Stimulated activated CD8-positive, alpha-beta memory T cell treated with anti-CD3 and anti-CD28 coated beads, Interleukin-4, amount 100 ng/mL, for 1 hour (primary cell): ENCODE measurements at places on chromosomes 7 and 10.

- no peak for DNase-seq
These were observed 60.4 kb downstream of the MEOX2 start for GRCh38 chr7:15626041-15626440.

GRCh38 chr10:79336276-79336675 lies 11.0 kb upstream of the PPIF start:
- DNase-seq: no peak

DNA sequence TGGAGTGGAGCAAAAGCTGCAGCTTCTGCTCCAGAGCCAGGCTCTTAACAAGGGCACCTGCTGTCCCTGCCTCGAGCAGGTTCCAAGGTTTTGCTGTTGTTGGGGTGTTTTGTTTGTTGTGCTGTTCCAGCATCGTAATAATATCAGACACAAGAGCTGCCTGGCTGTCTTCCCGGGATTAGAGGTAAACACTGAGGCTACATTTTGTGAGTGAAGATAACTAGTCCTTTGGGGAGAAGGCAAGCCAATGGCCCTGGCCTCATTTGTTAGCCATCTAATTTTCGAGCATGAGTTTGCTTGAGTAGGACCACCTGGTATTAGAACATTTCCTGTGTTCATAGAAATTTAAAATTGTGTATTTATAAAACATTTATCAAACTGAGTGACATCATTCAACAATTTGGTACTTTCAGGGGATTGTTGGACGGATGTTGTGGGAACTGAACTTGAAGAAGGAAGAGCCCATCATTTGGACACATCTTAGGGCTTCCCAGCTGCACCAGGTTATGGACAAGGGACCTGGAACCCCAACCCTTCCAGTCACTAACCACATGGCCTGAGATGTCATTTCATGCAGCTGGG lies 555.0 kb downstream of the TNS3 start:
- DNase-seq: no peak

- DNase-seq: no peak
These were observed 162.6 kb upstream of the AKR1E2 start for GRCh38 chr10:4663162-4663992.

- DNase-seq: no peak
These were observed 76.5 kb downstream of the BMPER start for GRCh38 chr7:33981671-33982424.

DNA sequence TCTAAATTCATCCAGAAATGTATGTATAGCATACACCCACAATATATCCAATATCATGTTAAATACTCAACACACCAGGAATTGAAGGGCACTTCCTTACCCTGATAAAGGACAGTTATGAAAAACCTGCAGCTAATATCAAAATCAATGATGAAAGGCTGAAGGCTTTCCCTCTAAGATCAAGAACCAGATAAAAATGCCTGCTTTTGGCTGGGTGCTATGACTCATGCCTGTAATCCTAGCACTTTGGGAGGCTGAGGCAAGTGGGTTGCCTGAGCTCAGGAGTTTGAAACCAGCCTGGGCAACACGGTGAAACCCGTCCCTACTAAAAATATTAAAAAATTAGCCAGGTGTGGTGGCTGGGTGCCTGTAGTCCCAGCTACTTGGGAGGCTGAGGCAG lies 21.6 kb upstream of the UPP1 start:
- DNase-seq: no peak

DNA sequence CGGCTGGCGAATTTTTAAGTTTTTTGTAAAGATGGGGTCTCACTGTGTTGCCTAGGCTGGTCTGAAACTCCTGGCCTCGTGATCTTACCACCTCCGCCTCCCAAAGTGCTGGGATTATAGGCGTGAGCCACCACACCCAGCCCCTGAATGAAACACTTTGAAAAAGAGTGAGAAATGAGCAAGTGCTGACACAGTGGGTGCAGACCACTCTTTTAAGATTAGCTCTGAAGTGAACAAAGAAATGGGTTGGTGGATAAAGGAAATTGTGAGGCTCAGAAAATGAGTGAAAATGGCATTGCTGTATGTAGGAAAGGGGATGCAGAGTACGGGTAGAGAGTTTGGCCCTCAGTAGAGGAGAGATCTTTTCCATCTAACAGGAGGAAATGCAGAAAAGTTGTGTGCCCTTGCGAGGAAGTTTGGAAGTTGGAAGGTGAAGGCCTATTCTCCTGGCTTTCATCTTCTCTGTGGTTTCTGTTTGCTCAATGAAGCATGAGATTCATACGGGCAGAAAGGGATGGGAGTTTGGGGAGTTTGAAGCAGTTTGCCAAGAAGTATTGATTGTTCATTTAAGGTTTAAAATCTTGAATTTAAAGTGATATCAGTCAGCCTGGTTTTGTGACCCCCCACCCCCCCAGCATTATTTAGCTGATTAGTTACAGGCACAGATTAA lies 11.0 kb downstream of the MAPK8 start:
- no peak for DNase-seq

- peak; percentile 21 for DNase-seq
These were observed at the start of gene RAB19 for GRCh38 chr7:140403878-140404564. Gene RAB19, plus strand, starts transcription at chr7:140404058. Its CDS starts 3,589 bp downstream, at chr7:140407647.

DNA sequence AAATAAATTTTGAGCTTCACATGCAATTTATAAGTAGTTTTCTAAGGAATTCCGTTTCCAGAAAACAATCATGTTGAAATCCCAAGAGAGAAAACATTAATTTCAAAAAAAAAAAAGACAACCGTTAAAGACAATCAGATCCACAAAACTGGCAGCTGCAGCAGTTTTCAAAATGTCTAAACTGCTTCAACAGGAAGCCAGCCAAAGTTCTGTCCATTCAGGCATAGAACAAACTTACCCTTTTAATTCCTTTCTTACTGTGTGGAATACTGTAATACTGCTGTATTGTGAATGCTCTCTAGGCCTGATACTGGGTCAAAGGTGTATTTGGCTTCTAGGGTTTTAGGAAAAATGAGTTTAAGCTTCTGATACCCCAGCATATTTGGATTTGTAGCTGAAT lies 31.6 kb downstream of the HOXA1 start:
- no peak for DNase-seq

- no peak for DNase-seq
These were observed 137.7 kb upstream of the PFKP start for GRCh38 chr10:2929480-2930258.

GRCh38 chr10:95394161-95394880 lies 103.5 kb upstream of the PDLIM1 start:
- DNase-seq: no peak

- DNase-seq: no peak
These were observed 142.3 kb upstream of the PCLO start for GRCh38 chr7:83305027-83305426.

DNA sequence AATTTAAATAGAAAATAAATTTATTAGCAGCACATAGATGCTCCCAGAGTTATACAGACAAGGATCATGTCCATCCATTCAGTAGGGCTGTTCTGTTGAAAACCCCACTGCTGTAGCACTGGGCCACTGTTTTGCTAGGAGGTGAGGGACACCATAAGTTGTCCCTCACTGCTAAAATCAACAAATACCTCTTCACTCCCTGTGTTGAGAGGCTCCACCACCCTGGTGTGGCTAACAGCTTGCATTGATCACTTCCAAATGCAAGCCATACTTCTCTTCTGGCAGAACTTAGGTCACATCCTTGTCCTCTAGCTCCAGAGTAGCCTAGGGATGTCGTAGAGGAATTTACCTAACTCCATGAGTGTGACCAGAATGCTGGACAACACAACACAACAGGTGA lies 55.4 kb downstream of the MDFIC start:
- DNase-seq: no peak

DNA sequence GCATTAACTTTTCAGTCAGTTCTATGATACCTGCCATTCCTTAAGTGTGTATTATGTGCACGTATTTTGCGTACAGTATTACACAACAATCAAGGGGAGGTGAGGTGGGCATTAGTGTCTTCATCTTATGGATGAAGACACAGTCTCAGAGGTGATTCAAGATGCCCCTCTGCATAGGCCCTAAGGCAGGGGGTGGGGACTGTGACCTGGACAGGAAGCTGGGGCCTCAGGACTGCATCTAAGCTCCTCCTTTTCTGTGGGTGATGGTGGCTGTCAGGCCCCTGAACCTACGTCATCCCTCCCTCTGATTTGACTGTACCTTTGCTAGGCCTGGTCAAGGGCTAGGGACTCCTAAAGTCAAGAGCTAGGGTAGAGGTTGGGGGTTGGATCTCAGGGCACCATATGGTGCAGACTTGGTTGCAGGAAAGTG lies 38.9 kb downstream of the HK1 start:
- no peak for DNase-seq

- DNase-seq: no peak
These were observed 81.0 kb downstream of the CNOT4 start for GRCh38 chr7:135428879-135429278.

DNA sequence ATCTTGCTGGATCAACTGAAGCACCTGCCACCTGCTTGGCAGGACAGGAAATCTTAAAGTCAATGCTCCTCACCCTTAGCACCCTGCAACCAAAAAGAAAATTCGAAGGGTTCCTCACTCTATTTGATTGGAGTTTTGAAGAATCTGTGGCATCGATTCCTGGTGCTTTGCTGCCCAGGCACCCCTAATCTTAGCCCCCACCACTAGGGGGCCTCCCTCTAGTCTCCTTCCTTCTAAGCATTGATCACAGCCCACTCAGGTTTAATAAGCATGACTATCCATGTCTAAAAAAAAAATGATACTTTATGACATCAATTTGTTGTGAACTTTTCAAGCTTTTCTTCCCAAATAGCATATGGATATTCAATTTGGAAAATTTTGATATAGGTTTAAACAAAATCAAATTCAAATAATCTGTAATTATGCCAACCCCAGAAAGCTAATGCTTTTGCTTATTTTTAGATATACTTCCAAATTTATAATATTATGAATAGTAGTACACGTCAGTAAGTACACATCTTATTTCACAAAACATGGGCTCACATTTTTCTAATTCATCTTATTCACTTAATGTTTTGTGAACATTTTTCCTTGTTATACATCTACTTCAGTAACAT lies 45.3 kb downstream of the NRG3 start:
- DNase-seq: no peak

DNA sequence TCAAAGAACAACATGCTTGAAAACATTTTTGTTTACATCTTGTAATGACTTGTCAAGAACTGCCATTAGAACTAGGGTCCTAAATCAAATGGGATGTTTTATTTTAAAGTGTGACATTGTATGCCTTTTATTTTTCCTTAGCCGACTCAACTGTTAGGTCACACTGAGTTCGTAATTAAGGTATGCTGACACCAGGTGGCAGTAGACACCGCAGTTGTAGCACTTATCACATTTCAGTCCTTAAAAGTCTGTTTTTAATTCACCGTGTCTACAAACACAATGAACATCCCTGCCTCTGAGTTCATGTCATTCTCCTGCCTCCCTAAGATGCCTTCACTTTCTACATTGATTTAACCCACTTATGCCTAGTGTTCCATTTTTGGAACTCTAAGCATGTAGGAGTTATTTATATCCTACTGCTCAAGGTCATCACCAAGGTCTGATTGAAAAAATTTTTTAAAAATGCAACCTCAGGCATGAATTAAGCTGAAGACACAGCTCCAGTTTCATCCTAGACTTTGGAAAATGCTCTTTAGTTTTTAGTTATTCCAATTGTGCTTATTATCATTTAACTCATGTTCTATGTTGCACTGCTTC lies 186.1 kb downstream of the BMPER start:
- no peak for DNase-seq
